ENCODE measurements at places on chromosomes 12 and 14.
A peak's percentile ranks its signal among the peaks of the same experiment; 100 is the strongest.

DNA sequence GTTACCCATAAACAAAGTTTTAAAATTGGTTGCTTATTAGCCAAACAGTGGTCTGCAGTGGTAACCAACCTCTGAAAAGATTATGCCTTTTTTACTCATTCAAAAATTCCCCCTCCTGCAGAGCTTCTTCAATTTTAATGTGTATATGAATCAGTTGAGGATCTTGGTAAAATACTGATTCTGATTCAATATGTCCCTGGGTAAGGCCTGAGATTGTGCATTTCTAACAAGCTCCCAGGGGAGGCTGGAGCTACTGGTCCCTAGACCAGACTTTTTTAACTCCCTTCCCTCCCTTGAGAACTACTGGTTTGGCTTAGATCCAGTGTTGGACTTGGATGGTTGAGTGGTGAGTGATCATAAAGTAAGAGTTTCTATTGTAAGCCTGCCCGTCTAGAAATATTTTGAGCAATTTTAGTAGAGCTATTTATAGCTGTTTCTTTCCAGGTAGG is 90.2 kb downstream of the FUT8 start:
- no peak for DNase-seq

- no peak for DNase-seq
These were observed 79.6 kb upstream of the IFNG-AS1 start for GRCh38 chr12:67909681-67910080.

DNA sequence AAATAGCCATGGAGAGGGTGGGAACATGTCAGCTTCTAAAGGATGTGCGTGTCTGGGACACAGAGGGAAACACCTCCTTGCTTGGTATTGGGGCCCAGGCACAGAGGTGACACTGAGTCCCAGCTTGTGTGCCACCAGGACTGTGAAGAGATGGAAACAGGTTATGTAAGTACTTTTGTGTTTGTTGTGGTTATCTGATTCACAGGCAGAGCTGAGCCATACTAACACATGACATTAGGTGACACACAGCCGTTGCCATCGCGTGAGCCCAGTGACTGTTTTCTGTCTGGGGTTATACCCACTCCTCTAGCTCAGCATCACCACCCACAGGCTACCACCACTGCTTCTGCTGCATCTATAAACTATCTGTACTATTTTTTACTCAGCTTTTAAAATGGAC is 12.1 kb upstream of the FLVCR2 start:
- peak; percentile 66 for DNase-seq

- DNase-seq = peak; percentile 9
These were observed 723.8 kb downstream of the BCL11B start for GRCh38 chr14:98548071-98548686.

DNA sequence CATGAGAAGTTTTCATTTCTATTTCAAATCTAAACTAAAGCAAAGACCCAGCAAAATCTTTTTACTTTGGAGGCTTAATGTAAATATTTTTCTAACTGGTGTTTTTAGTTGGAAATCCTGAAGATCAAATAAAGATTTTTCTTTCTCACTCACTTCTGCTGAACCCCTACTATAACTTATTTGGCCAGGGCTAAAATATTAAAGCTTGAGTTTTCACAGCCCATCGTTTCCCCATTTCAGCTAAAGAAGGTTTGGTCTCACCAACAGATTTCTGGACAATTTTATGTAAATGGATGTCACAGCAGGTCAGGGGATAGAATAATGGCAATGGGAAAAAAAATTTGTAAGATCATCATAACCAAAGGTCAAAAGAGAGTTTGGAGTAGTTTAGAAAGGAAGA is 92.7 kb upstream of the DCN start:
- no peak for DNase-seq

GRCh38 chr12:52591521-52591920 is 9.7 kb downstream of the KRT72 start:
- no peak for DNase-seq

DNA sequence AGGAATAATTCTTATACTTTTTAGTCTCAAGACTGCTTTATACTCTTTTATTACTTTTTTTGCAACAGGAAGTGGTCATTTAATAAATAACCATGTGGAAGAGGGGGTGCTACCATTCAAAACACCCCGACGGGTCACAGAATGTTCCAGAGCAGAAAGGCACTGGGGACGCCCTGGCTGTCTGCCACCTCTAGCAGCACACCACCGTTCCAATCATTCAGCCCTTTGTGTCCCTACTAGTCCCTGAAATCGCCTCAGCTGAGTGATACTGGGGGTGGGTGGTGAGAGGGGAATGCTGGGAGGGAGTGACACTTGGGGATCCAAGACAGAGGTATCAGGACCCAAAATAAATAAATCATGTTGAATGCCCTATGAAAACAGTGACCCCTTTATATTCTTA is 52.4 kb downstream of the MON2 start:
- DNase-seq = no peak
